ENCODE measurements at places on chromosomes 7 and 10. TPM values are rescaled to one million over a fixed set of nuclear protein-coding genes. Genes with fewer than 3 reads are reported as not detected.

Gene PTPRN2
- 0.74 TPM for total RNA-seq

Gene SAMD9
- total RNA-seq: 3.5 TPM

Gene MTERF1
- 6.6 TPM for total RNA-seq

Gene THSD7A
- total RNA-seq: 0.17 TPM

Gene FAM25A
- not detected for total RNA-seq

Gene PAPSS2
- 41.7 TPM for total RNA-seq

Gene CELF2
- total RNA-seq: 1.7 TPM

Gene CPEB3
- total RNA-seq: 0.30 TPM

Gene BMPER
- 0.74 TPM for total RNA-seq

Gene PEX1
- total RNA-seq: 8.0 TPM

Gene WDFY4
- total RNA-seq: not detected

Gene PNLIPRP3
- total RNA-seq: not detected

Gene HOXA7
- total RNA-seq: 4.2 TPM

Gene ATP5F1C
- 287 TPM for total RNA-seq

Gene CARD11
- 0.84 TPM for total RNA-seq

Gene TRPV5
- total RNA-seq: not detected

Gene WNT16
- 0.15 TPM for total RNA-seq

Gene SLC39A12
- total RNA-seq: not detected

Gene RINT1
- total RNA-seq: 15.8 TPM

Gene CTNNA3
- not detected for total RNA-seq

Gene STK31
- not detected for total RNA-seq

Gene LGI1
- not detected for total RNA-seq

Gene IL6
- 1.0 TPM for total RNA-seq

Gene HMX3
- total RNA-seq: not detected

Gene IFRD1
- total RNA-seq: 22.0 TPM

Gene SOSTDC1
- 0.15 TPM for total RNA-seq

Gene SLC26A4
- 0.74 TPM for total RNA-seq

Gene PTTG1IP2
- total RNA-seq: not detected

Gene RPEL1
- not detected for total RNA-seq

Data from bronchus fibroblast of lung (primary cell).